ENCODE measurements at places on chromosomes 7 and 10.

DNA sequence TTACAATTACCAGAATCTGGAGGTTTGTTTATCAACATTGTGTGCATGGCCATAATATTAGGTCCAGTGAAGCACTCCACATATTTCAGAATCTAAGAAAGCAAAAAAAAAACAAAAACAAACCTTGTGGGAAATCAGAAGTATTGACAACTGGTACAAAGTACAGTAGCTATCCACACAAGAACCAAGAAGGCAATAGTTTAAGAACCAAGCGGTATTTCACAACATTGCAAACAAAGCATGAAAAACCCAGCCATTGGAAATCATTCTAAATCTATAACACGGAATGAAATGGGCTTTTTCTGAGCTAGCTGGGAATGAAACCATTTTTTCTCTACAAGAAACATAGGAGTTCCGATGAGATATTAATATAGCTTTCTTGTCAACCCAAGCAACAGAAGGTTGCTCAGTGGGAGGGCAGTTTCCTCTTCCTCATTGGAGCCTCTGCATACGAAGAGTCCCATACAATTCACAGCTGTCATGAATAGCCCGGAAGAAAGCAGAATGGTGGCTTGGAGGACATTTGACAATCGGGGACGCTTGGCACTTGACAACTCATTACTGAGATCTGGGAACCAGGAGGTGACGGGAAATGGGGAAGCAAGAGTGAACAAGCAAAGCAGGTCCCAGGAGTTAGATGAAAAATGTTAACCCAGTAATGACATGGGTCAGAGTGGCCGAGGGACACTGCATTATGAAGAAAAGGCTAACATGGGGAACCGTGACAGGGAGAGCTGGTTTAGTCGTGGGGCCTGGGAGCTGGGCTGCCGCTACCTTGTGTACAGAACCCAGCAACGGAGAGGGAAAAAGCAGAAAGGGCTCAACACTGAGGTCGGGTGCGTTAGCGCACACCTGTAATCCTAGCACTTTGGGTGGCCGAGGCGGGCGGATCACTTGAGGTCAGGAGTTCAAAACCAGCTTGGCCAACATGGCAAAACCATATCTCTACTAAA is 7.8 kb downstream of the PHYH start:
- no peak for DNase-seq

DNA sequence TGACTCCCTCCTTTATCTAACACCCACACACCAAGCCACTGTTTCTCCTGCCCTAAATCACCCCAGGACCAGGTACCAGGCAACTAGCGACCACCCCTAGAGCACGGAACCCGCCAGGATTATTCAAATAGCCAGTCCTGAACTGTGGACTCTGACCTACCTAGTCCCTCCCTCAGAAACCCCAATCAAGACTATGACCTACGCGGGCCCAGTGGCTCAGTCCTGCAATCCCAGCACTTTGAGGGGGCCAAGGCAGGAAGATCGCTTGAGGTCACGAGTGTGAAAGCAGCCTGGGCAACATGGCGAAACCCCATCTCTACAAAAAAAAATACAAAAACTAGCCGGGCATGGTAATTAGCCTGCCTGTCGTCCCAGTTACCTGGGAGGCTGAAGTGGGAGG is 232.8 kb upstream of the FOXK1 start:
- no peak for DNase-seq

GRCh38 chr10:29522061-29522855 is 112.5 kb downstream of the SVIL start:
- no peak for DNase-seq

- DNase-seq: no peak
Observed at GRCh38 chr10:93181271-93182048, 107.8 kb downstream of the CYP26A1 start.

DNA sequence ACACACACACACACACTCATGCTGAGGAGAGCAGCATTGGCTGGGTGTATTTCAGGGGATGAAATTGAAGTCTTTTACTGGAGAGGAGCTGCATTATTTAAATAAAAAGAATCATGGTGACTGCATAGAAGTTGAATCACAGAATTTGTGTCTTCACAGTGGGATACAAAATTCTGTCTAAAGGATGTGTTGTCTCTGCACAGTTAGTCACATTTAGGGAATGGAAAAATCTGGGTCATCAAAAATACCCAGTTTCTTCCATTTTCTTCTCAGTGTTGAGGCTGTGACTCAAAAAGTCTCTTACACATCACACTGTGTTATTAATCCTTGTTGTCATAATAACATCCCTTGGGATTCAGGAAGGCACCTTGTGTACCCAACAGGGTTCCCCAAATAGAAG is 10.9 kb downstream of the PAPSS2 start:
- DNase-seq: no peak

DNA sequence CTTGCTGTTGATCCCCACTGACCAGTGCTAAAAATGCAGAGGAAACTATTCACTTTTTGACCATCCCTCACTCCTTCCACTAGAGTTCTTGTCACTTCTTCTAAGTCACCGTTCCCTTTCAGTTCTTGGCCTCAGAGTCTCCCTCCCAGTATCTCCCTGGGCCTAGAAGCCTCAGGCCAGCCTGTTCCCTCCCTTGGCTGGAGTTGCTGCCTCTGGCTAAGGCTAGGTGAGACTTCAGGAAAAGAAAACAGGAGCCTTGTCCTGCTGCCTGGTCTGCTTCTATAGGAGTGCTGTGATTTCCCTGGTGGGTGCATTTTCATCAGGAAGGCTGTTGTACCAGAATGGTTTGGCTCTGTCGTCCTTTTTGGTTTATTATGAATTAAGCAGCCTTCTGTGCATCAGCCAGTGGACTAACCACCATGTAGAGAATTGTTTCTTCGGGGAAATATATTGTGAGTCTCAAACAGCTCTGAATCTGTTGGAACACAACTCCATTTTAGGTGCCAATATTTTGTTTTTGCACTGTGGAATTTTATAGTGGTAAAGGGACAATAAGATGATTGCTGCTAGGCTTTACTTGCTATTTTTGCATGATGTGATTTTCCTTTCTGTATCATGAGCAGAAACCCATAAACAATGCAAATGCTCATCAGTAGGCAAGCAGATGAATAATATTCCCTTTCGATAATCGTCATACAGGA is 233.4 kb upstream of the FZD1 start:
- no peak for DNase-seq

GRCh38 chr7:127683776-127684681 is 32.0 kb downstream of the SND1 start:
- no peak for DNase-seq

DNA sequence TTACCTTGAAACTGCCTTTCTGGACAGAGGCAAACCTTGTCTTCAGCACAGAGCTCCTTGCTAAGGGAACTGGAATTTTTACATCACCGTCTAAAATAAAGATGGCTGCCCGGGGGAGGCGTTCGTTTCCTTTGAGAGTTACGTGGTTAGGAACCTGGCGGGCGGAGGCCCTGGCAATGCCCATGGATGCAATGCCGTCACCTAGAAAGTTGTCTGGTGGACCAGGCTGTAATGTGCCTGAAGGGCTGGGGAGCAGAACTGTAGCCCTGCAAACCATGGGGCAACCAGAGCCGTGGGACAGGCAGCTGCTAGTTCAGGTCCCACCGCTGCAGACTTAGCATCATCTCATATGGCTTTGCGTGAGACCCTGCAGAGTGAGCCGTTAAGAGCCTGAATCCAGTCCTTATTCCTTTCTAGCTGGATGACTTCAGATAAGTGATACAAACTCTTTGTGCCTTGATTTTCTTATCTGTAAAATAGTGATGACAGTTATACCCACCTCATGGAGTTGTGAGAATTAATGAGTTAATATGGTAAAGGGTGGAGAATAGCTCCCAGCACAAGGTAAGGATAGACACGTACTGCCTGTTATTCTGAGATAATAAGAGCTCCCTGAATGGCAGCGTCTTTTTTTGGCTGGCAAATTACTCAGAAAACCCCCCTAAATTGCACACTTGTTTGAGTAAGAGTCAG is 219.7 kb downstream of the EMX2 start:
- no peak for DNase-seq

- no peak for DNase-seq
Observed at GRCh38 chr7:89500084-89500483, 654.2 kb upstream of the STEAP1 start.

- no peak for DNase-seq
Observed at GRCh38 chr10:83427101-83427500, 712.2 kb upstream of the GHITM start.

DNA sequence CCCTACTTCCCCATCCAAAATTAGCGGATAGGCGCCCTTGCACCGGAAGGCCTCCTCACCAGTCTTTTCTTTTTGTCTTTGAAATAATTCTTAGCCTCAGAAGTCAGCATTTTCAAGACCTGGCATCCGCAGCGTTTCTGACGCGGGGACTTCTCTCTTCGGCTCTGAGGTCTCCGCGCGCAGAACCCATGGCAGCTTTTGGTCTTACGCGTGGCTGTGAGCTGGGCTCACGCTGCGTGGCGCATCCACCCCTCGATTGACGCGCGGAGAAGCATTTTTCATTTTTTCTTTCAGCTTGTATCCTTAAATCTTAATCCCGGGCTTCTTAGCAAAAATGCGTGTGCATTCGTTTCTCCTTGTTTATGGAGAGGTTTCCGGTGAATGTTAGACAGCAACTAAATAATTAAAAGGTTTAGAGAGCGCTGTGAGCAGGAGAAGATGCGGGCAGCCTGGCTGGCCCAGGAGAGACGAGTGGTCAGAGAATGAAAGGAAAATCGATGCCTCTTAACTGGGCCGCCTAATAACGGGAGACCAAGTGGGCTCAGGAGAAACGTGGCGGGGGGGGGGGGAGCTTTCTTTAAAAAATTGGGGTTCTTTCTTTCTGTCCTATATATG is 2.0 kb upstream of the GATA3 start:
- DNase-seq: no peak

GRCh38 chr7:107708956-107709355 is 35.0 kb upstream of the CBLL1 start:
- no peak for DNase-seq

Data from stimulated activated CD8-positive, alpha-beta memory T cell treated with anti-CD3 and anti-CD28 coated beads, Interleukin-15, amount 100 ng/mL, for 4 hours (primary cell).